NCI-H524 treated with DMSO at 0.1 percent for 48 hours (cell line): ENCODE measurements at places on chromosomes 7 and 10.

GRCh38 chr10:94232711-94233383, 129.9 kb downstream of the NOC3L start:
- no peak for DNase-seq

DNA sequence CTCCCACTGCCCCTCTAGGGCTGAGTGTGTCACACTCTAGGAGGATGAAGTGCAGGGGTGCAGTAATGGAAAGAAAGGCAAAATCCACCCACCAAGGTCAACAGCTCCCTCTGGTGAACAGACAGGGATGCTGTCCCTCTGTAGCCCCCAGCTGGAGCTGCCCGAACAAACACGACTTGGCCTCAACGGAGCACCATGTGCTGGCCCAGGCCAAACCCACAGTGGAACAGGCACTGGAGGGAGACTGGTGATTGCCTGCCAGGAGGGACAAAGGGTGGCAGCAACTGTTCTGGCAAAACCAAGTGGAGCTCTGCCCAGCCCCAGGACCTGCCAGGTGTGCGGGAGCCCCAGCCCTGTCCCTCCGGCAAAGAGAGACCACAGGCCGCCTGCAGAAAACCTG, 20.7 kb downstream of the PDIA4 start:
- no peak for DNase-seq

DNA sequence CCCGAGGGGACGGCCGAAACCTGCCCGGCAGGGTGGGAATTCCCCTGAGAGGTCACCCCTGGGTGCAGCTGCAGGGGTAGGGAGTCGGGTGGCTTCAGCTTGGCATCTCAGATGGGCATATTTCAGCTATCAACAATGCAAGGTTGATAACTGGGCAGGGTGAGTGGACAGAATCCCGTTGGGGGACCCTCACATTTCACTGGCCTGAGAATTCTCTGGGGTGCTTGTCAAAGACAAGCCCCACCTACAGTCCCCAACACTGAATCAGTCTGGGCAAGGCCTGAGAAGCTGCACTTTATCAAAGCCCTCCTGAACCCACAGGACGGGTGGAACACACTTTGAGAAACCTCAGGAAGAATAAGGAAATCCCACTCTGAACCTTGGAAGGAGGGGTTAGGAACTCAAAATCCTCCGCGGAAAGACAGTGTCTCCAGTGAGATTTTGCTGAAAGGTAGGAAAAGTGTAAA, 3.1 kb downstream of the RGS10 start:
- DNase-seq: no peak

DNA sequence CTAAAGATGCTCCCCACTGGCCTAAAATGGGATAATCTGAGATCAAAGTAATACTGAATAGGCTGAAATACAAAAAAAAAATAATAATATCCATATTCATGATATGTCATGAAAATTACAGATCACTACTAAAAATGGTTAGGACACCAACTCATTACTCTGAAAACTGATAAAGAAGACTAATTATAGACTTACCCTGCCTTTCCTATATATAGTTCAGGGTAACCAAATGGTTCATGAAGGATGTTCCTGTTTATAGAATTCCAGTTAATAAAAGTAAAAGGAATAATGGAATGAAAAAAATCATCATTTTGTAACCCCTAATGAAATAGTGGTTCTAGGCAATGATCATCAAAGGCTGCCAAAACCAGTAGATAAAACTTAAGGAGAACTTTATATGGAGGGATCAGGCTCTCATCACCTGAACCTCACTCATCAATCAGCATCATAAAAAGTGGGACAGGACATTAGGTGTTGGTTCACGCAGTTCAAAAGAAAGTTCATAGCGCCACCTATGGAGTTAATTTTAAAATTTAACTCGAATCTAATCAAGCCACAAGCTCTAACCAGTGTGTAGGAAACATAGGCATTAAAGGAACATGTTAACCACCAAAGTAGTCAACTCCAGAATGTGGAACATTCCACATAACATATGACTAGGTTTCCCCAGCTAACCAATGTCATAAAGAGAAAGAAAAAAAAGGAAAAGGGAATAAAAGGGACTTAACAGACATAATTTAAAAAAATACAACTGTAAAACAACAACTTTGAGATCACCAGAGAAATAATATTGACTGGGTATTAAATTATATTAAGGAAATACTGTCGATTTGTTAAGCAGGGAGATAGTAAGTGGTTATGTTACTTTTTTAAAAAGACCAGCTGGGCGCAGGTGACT, 35.7 kb downstream of the P4HA1 start:
- DNase-seq: no peak

DNA sequence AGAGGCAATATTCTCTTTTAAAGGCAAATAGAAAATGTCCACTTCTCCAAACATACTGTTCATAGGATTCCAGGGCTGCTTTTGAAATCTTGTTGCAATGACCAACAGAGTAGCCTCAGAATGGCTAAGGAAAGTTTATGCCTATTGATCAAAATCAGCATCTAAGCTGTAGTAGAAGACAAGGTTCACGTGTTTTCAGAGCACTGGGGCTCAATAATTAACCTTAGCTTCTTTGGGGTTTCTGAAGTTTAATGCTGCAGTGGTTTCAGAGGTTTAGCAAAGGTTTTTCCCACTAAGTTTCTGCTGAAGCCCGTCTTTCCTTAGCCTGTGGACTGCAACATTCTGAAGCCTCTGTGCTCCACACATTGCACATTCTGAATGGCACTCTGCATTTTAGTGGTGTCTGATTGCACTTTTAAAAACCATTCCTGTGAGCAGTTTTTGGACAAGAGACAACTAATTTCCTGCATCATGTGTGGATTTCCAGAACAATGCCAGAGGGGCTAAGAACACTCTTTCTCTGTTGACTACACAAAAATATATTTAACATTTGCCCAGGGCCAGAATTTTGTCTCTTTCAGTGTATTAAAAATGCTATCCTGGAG, 342.5 kb downstream of the PTEN start:
- DNase-seq: no peak

DNA sequence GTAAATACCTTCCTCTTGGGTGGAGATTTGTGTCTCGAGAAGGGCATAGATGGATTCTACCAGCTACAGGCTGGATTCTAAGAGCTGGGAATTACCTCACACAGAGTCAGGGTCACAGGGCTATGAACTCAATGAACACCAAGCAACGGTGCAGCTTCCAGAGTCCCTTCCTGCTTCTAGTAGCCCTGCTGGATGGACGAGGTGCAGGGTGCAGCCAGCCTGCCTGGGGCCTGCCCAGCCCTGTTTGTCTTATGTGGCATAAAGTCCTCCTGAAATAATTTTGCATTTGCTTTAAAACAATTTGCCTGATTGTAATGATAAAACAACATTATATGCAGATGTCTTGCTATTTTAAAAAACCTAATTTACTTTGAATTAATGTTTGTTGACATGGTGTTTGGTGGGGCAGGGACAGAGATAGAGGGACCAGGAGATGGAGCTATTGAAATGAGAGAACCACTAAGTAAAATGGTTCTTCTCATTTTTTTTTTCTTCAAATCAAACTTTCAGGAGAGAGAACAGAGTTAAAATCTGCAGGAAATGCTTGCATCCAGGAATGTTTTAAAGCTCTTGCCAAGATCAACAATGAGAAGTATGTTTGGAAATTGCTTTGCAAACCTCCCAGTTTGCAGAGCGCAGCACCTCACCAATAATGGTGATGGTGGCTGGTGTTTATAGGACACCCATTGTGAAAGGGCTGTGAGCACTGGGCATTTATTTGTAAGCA, 305.4 kb upstream of the PODXL start:
- DNase-seq: no peak

DNA sequence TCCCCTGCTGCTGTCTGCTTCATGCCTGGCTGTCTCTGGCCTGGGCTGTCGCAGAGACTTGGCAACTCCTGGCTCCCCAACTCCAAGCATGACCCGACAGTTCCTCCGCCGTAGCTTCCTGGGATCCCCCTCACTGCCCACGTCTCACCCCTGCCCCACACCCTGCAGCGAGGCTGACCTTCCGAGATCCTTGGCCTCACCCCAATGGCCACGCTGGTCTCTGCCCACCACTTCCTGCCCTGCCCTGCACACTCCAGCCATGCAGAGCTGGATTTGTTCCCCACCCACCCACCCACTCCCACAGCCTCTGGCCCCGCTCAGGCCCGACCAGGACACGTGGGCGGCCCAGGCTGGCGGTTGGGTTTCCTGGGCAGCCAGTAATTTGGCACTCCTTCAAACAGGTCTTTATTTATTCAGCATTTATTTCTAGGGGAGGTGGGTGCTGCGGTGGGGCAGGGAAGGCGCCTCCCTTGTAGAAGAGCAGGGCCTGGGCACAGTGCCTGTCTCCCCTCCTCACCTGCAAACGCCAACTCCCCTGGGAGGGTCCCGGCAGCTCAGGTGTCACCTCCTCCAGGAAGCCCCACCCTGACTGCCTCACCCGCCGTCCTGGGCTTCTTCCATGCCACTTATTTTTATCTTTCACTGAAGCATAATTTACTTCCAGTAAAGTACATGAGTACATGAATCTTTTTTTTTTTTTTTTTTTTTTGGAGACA, 25.5 kb downstream of the GTF2IRD1 start:
- no peak for DNase-seq

GRCh38 chr7:80014511-80014910, 120.1 kb upstream of the GNAI1 start:
- no peak for DNase-seq

DNA sequence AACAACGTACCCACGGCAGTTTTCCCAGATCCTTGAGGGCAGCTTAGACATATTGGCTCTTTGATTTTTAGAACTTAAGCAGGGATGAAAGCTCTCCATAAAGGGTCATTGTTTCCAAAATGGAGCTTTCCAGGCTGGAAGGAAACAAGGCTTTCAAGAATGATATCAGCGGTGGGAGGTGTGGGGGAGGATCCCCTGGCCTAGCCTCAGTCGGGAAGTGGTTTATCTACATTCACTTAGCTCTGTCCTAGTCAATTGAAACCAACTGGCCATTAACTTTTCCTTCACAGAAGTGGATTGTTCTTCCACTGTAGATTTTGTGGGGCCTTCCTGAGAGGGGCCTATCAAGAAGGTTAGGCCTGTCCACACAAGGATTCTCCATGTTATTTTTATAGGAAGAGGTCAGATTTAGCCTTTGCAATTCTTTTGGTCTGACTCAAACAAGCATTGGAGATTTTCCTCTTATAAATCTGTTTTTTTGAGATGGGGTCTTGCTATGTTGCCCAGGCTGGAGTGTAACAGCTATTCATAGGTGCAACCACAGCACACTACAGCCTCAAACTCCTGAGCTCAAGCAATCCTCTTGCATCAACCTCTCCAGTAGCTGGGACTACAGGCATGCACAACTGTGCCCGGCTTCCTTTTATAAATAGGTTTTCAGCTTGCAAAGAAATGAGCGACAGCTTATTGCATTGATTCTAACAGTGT, 343.5 kb downstream of the LRMDA start:
- no peak for DNase-seq

- DNase-seq: no peak
Observed at GRCh38 chr7:133642907-133643306, 390.0 kb downstream of the EXOC4 start.

DNA sequence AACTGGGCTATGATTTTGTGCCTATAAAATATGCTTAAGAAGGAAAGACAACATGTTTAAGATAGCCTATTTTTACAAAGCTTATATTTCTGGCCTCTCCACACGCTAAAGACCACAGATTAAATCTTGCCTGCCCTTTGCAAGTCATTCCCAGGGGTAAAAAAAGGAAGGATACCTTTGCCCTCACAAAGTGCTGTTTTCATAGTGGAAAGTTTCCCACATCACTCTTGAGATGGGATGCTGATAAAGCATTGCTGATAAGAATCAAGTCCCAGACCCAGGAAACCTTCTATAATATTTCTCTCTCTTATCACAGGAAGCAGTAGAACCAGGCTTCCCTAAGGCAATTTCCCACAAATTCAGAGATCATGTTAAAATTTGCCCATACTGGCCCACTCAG, 56.5 kb downstream of the GSAP start:
- no peak for DNase-seq

DNA sequence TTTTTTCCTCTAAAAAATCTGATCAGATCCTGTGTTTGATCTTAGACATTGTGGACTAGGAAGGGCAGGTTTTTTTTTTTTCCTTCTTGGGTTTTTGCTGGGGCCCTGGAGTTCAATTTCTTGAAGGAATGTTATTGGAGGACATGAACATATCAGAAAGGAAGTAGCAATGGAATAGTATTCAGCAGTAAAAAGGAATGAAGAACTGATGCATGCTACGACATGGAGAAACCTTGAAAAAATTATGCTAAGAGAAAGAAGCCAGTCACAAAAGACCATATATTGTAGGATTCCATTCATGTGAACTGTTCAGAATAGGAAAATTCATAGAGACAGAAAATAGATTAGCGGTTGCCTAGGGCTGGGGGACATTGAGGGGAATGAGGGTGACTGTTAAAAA, 34.0 kb downstream of the FGF8 start:
- DNase-seq: no peak

GRCh38 chr7:18313965-18314364, 181.6 kb upstream of the HDAC9 start:
- no peak for DNase-seq

DNA sequence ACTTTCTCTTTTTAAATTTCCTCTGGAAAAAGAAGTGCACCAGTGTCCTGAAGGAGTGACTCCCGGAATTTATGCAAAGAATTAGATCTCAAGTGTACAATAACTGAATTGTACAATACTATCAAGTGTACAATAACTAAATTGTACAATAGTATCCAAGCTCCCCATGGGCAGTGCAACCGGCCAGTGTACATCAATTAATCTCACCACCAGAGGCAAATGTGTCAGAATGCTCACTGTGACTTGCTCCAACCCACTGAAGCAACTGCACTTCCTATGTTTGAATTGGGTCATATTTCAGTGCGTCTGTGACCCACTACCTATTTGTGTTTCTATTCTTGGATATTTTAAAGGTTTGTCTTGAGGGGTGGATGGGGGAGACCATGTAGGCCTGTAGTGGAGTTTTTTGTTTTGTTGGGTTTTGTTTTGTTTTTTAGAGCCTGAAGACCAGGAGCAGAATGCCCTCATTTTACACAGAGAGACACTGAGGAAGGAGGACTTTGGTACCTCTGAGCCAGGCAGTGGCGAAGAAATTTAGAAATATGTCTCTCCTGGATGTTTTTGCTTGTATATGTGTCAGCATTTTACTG, 78.5 kb upstream of the CTTNBP2 start:
- DNase-seq: no peak

GRCh38 chr10:122557516-122557915, 3.0 kb upstream of the DMBT1 start:
- DNase-seq: no peak

GRCh38 chr10:48343921-48344598, 37.6 kb downstream of the MAPK8 start:
- DNase-seq: no peak

DNA sequence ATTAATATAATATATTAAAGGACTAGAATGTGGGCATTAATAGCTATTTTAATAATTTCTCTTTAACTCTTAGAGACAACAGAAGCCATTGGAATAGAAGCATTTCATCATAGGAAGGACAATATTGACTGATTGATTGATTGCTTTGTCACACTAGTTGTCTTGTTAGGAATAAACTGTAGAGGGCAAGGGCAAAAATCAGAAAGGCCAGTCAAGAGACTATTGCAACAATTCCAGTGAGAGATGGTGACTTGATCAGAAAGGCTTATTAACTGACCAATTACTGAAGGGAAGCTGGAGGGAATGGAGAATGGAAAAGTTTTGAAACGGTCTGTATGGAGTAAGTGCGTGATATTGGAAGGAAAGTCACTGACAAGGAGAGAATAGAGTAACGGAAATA, 87.3 kb downstream of the RUNDC3B start:
- no peak for DNase-seq
